Pancreas (tissue), 10 donors: ENCODE measurements at places on chromosomes 3 and 15. TPM values are rescaled to one million over a fixed set of nuclear protein-coding genes. Genes with fewer than 3 reads are reported as not detected.

DNA sequence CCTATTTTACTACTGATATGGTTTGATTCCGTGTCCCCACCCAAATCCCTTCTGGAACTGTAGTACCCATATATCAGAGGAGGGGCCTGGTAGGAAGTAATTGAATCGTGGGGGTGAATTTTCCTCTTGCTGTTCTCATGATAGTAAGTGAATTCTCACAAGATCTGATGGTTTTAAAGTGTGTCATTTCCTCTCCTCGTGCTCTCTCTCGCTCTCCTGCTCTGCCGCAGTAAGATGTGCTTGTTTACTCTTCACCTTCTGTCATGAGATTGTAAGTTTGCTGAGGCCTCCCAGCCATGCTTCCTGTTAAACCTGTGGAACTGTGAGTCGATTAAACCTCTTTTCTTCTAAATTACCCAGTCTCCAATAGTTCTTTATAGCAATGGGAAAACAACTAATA lies 81.2 kb upstream of the ZBTB20 start:
- H3K4me1 ChIP-seq = no peaks in the 10 kb centered on the region
- no peaks in the 10 kb centered on the region for H3K36me3 ChIP-seq
- DNase-seq = no peak
- H3K27ac ChIP-seq = no peak overlapping the region
- no peak overlapping the region for H3K4me3 ChIP-seq

- no peaks in the 10 kb centered on the region for H3K36me3 ChIP-seq
- H3K4me3 ChIP-seq = no peak overlapping the region
- H3K27ac ChIP-seq = no peak overlapping the region
- no peaks in the 10 kb centered on the region for H3K27me3 ChIP-seq
These were observed 33.6 kb downstream of the TMEM212 start for GRCh38 chr3:171876680-171877147.

GRCh38 chr15:74136540-74136813 lies 6.1 kb downstream of the ISLR2 start:
- H3K4me3 ChIP-seq = peak overlapping the region; percentile 37
- no peaks in the 10 kb centered on the region for H3K36me3 ChIP-seq
- H3K4me1 ChIP-seq = no peaks in the 10 kb centered on the region
- no peak for DNase-seq
- peaks cover 3% of the 10 kb centered on the region for H3K27me3 ChIP-seq

DNA sequence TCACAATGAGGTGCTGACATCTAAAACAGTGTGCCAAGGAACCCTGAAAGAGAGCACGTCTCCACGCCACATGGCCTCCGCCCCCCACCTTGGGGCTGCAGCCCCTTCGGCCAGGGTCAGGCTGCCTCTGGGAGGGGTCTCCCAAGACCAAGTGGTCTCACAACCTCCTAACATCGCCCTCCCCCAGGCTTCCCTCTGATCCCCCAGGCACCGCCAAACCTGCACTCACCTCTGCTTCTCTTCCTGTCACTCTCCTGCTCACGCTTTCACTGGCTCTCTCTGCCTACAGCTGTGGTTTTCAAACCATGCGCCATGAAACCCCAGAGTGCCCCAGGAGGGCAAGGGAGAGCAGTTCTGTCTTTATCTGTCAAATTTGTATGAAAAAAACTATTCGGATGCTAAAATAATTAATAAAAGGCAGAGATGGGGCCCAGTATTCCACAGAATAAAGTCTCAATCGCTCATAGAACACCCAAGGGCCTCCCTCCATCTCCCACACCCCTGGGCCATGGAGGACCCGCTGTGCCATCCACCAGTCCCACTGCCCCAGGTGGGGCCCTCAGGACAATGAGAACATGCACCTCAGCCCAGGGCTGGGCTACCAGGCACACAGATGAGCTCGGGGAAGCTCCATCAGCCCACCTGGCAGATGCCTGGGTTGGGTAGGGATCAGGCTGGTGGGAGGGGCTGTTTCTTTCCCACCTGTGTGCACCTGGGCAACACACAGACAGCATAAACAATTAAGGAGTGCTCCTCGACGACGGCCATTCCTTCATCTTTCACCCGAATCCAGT lies 21.5 kb downstream of the CYFIP1 start:
- H3K36me3 ChIP-seq = no peaks in the 10 kb centered on the region
- H3K27ac ChIP-seq = no peak overlapping the region
- no peak for DNase-seq
- H3K4me3 ChIP-seq = no peak overlapping the region
- H3K27me3 ChIP-seq = no peaks in the 10 kb centered on the region

DNA sequence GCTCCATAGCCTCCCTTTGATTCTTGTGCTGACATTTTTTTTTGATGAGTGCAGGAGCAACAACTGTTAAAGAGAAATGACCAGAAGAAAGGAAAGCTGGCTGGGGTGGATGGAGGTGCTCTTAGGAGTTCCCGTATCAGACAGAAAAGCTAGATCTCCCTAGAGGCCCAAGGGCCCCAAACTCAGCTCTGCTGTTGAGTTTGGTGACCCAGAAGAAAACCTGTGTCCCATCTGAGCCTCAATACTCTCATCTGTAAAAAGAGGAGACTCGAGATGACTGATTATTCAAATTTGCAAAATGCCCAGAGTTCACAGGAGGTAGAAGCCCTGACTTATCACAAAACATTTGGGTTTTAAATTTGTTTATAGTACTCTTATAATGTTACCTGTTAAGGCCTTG lies 142.4 kb downstream of the TIGIT start:
- no peaks in the 10 kb centered on the region for H3K27me3 ChIP-seq
- H3K27ac ChIP-seq = no peak overlapping the region
- no peak overlapping the region for H3K4me3 ChIP-seq

DNA sequence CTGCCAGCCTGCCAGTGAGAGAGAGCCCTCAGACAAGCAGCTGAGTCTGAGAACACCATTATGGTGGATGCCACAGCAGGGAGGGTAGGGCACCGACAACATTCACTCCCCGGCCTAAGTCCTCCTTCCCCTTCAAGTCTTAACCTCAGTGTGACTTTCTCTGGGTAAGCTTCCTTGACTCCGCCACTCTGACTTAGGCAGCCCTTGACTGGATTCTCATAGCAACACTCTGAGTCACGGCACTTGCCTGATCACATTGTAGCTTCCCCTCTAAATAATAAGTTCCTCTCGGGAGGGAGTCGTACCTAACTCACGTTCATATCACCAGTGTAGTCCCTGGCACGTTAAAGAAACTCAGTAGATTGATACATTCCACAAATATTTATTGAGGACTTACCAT lies 180.5 kb downstream of the FOXB1 start:
- no peaks in the 10 kb centered on the region for H3K36me3 ChIP-seq
- H3K27ac ChIP-seq = no peak overlapping the region
- H3K4me3 ChIP-seq = no peak overlapping the region
- DNase-seq = no peak

DNA sequence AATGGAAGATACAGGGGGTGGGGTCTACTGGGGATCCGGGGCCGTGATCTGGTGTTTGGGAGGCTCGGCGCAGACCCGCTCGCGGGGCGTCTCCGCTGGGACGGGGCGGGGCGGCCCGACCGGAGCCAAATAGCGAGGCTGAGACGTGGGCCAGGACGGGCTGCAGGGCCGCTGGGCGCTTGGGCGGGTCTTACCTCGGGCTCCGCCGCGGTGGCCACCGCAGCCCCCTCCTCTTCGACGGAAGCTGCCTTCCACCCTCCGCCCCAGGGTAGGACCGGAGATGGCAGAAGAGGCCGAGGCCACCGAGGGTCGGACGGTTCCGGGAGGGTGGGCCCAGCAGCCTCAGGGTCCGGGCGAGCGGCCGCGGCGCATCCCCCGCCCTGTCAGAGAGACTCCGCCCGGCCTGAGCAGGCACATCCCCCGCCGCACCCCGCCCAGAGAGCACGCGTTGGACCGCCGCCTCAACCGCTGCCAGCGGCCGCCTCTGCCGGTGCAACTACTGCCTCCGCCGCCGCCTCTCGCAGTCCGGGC lies 399 bp downstream of the MYO9A start:
- no peak for DNase-seq
- H3K36me3 ChIP-seq = no peaks in the 10 kb centered on the region
- peaks cover 4% of the 10 kb centered on the region for H3K4me1 ChIP-seq

- no peaks in the 10 kb centered on the region for H3K36me3 ChIP-seq
- H3K27me3 ChIP-seq = no peaks in the 10 kb centered on the region
- H3K4me1 ChIP-seq = no peaks in the 10 kb centered on the region
- H3K4me3 ChIP-seq = peak overlapping the region; percentile 79
- peak overlapping the region; percentile 59 for H3K27ac ChIP-seq
These were observed 589 bp downstream of the NEIL1 start for GRCh38 chr15:75347222-75348033.

- H3K4me3 ChIP-seq = no peak overlapping the region
- H3K27ac ChIP-seq = no peak overlapping the region
- H3K36me3 ChIP-seq = no peaks in the 10 kb centered on the region
- no peaks in the 10 kb centered on the region for H3K4me1 ChIP-seq
These were observed 107.3 kb downstream of the RFTN1 start for GRCh38 chr3:16406166-16406565.

- DNase-seq = no peak
- no peak overlapping the region for H3K27ac ChIP-seq
- no peaks in the 10 kb centered on the region for H3K36me3 ChIP-seq
These were observed 342.2 kb downstream of the GBE1 start for GRCh38 chr3:81419228-81419627.

GRCh38 chr3:69888040-69888942 lies 111.2 kb upstream of the SAMMSON start:
- H3K4me3 ChIP-seq = no peak overlapping the region
- peaks cover 6% of the 10 kb centered on the region for H3K4me1 ChIP-seq
- H3K27me3 ChIP-seq = no peaks in the 10 kb centered on the region
- no peaks in the 10 kb centered on the region for H3K36me3 ChIP-seq
- no peak for DNase-seq

GRCh38 chr3:32076566-32076965 lies 29.9 kb upstream of the GPD1L start:
- H3K36me3 ChIP-seq = no peaks in the 10 kb centered on the region
- H3K4me1 ChIP-seq = no peaks in the 10 kb centered on the region
- no peak overlapping the region for H3K4me3 ChIP-seq
- no peak overlapping the region for H3K27ac ChIP-seq
- no peak for DNase-seq

DNA sequence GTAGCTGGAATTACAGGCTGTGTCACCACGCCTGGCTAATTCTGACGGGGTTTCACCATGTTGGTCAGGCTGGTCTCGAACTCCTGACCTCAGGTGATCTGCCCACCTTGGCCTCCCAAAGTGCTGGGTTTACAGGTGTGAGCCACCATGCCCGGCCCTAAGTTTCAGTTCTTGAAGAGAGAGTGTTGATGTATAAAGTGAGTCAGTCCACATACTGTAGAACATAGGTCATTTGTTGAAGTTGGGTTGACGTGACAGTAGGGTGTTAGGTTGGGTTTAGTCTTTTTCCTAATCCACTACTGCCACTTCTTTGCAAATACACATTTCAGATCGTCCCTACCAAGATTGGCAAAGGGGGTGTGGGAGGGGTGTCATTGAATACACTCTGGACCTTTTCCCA lies 15.2 kb downstream of the DNAJC19 start:
- no peak overlapping the region for H3K4me3 ChIP-seq
- DNase-seq = no peak
- H3K4me1 ChIP-seq = no peaks in the 10 kb centered on the region
- no peaks in the 10 kb centered on the region for H3K27me3 ChIP-seq
- H3K27ac ChIP-seq = no peak overlapping the region

- no peaks in the 10 kb centered on the region for H3K36me3 ChIP-seq
- DNase-seq = no peak
- no peaks in the 10 kb centered on the region for H3K4me1 ChIP-seq
- no peaks in the 10 kb centered on the region for H3K27me3 ChIP-seq
- H3K4me3 ChIP-seq = no peak overlapping the region
These were observed 55.7 kb upstream of the SMAD6 start for GRCh38 chr15:66646308-66646707.

DNA sequence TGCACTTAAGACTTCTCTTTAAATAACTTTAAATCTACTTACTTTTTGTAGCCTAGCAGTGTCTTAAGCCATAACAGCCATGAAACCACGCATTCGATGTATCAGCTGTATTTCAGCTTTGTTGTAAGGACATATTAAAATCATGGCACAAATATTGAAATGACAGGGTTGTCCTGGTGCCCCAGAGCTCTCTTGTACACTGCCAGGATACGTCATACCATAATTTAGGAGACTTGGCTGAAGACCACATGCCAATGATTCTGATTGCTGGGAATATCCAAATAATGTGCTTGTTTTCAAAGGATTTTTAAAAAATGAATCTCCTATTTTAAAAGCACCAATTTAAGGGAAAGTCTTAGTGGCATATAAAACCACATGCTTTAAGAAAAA lies 265.4 kb downstream of the SLCO3A1 start:
- H3K36me3 ChIP-seq = no peaks in the 10 kb centered on the region
- H3K27ac ChIP-seq = no peak overlapping the region
- H3K4me1 ChIP-seq = no peaks in the 10 kb centered on the region
- no peak overlapping the region for H3K4me3 ChIP-seq
- H3K27me3 ChIP-seq = no peaks in the 10 kb centered on the region
- DNase-seq = no peak

DNA sequence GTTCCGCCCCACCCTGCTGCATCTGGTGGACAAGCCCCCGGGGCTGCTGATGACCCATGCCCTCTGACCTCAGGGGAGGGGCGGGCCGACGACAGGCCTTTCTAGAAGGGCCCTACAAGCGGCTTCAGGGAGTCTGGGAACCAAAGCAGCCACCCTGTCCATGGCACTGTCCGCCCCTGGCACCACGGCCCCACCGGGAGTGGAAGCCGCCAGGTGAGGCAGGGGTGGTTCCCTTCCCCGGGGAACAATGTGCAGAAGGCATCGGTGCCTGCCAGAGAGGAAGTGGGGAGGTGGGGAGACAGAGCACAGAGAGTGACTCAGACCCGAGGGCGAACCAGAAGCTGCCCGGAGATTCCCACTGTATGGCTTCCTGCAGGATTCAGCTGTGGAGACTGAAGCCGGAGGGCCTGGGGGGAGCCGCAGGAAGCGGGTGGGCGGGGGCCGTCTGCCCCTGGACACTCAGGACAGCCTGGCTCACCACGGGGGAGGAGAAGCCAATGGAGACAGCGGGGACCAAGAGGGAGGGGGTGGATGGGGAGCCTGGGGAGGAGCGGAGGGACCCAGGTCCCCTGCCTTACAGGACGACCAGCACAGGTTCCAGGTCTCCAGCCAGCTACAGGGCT lies 134.0 kb downstream of the TPRA1 start:
- no peaks in the 10 kb centered on the region for H3K4me1 ChIP-seq
- no peaks in the 10 kb centered on the region for H3K36me3 ChIP-seq
- peaks cover 5% of the 10 kb centered on the region for H3K27me3 ChIP-seq
- H3K27ac ChIP-seq = no peak overlapping the region

The MYRIP gene
- 1.4 TPM for polyA plus RNA-seq

The GOLGA6C gene
- polyA plus RNA-seq = not detected

The RPUSD3 gene
- polyA plus RNA-seq = 20.4 TPM

The GRAMD2A gene
- 0.28 TPM for polyA plus RNA-seq

The FOXL2 gene
- 0.02 TPM for polyA plus RNA-seq

The ACY1 gene
- polyA plus RNA-seq = 15.8 TPM

The OIP5 gene
- polyA plus RNA-seq = 0.56 TPM

The FGF12 gene
- 3.6 TPM for polyA plus RNA-seq

The PP2D1 gene
- polyA plus RNA-seq = not detected

The GOLGA8J gene
- polyA plus RNA-seq = 0.07 TPM

The PRSS50 gene
- polyA plus RNA-seq = 2.2 TPM
